Myocyte (in vitro differentiated cells): ENCODE measurements at places on chromosomes 7 and 10.
A peak's percentile ranks its signal among the peaks of the same experiment; 100 is the strongest.

GRCh38 chr10:71132321-71132810 lies 80.0 kb upstream of the UNC5B start:
- DNase-seq, result peak; percentile 88

- no peak for DNase-seq
Measured at GRCh38 chr10:48940958-48941357, 1.3 kb upstream of the LRRC18 start.

DNA sequence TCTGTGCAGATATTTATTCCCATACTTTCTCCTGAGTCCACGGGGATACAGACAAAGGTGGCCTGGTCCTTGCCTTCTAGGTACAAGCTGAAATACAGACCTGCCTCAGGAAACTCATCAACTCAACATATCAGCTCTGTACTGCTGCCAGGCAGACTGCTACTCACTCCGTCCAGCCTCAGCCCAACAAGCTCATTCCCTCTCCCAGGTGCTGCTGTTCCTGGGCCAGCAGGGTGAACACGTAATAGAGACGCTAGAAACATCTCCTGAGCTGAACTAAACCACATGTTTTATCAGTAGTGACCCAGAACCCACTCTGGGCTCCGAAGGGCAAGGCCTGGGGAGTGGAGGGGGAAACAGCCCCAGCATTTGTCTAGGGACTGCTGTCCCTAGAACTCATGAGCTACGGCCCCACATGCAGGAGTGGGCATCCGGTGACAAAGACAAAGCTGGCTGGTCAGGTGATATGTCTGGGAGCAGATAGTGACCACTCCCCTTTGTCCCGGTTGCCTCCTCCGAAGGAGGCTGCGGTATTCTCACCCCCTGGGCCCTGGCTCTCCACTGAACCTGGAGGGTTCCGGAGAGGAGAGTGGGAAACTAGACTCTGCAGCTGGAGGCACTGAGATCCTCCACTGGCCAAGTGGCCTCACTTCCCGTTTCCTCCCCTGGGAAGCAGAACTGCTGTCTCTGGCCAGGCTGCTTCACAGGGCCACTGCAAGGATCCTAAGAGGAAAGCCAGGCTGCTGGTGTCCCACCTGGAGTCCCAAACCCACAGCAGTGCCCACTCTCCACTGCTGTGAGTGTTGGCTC lies 116.1 kb downstream of the FAM53B start:
- no peak for DNase-seq

GRCh38 chr7:75993689-75994387 lies 557 bp downstream of the TMEM120A start:
- peak; percentile 100 for DNase-seq

GRCh38 chr10:74088722-74089121 lies 61.9 kb downstream of the AP3M1 start:
- no peak for DNase-seq

- no peak for DNase-seq
Measured at GRCh38 chr7:24337180-24337579, 53.2 kb downstream of the NPY start.

DNA sequence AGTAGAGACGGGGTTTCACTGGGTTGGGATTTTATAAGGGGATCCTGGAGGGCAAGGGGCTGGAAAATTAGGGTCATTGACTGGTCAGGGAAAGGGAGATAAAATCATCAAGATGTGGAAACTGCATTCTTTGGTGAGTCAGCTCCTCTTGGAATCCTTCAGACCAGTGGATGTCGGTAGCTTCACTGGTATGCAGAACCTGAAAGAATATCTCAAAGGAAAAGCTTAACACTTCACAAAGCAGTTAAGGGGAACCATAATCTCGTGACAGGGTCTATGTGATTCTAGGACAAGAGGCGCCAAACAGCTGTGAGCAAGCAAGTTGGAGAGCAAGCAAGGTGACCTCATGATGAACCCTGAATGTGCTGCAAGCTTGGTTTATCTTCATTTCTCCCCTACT lies 634.7 kb upstream of the AUTS2 start:
- DNase-seq, result no peak

DNA sequence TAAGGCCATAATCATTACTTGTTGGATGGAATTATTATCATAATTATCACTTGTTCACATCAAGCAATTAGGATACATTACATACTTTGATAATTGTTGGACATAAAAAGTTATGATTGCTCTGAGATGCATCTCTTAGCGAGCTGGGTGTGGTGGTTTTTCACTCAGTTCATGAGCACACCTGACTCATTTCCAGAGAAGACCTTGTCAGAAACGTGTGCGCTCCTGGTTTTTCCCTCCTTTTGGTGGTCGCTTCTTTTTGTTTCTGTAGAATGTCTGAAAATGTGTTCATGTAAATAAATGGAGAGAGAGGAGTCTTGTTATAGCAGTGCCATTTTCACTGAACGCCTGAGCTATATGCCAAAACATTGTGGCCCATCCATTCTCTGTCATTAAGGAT lies 141.3 kb downstream of the PAXIP1 start:
- DNase-seq, result no peak

- DNase-seq, result no peak
Measured at GRCh38 chr7:101154693-101155102, 422 bp downstream of the AP1S1 start.

DNA sequence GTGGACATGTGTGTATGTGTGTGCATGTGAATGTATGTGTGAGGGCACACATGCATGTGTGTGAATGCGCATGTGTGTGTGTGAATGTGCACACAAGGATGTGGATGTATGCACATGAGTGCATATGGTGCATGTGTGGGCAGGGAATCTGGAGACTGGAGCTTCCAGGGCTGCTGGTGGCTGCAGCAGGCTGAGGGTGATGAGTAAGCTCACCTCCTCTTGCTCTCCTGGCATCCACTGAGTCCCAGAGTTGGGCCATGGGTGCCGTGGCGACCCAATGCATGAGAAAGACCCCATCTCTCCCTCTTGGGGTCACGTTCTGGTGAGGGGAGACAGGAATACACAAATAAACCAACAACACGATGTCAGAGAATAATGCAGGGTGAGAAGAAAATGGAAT lies 33.3 kb upstream of the COL13A1 start:
- DNase-seq, result no peak

DNA sequence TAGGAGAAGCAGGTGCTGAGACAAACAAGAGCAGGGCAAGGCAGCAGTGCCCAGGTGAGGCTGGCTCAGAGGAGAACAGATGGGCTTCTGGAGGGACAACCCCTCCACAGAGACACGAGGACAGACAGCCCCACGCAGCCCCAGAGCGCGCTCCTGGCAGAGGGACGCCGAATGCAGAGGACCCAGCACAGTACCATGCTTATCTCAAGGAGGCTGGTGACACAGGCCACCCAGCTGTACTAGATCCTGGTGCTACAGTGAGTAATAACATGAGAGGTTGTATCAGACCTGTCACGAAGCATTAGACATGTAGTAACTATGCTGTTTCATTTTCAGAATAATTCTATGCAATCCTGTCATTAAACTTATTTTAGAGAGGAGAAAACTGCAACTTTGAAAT lies 60.4 kb upstream of the NCAPG2 start:
- no peak for DNase-seq

GRCh38 chr7:86768967-86769760 lies 125.5 kb downstream of the GRM3 start:
- DNase-seq, result no peak

DNA sequence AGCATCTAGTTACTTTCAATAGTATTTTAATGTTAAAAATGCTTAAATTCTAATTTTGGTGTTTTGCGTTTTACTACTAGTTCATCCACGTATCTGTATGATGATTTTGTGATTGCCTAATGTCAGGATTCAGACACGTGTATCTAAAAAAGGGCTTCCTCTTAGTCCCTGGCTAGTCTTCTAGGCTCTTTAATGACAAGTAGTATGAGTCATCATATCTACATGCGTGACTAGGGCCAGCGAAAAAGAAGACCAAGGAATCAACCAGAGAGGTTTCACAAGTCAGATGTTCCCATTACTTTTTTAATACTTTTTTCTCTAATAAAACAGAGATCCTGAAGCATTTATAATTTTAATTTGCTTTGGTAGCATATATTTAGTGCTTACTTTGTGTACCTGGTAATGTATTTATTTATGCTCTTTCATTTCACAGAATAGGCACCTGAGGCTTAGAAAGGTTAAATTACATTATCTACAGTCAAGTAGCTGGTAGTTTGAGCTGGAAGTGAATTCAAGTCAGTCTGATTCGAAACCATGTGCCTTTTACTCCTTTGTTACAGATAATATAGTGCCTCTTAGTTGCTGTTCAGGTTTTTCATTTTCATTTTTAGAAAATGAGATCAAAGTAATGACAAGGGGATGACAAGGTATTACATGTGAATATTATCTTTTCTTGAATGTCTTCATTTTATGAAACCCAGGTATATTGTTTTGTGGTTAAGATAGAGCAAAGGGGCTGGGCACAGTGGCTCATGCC lies 140.3 kb downstream of the FOXP2 start:
- DNase-seq, result peak; percentile 73

GRCh38 chr7:2876031-2876731 lies 32.1 kb upstream of the GNA12 start:
- DNase-seq, result peak; percentile 33
